ENCODE measurements at places on chromosomes 6 and 20.

DNA sequence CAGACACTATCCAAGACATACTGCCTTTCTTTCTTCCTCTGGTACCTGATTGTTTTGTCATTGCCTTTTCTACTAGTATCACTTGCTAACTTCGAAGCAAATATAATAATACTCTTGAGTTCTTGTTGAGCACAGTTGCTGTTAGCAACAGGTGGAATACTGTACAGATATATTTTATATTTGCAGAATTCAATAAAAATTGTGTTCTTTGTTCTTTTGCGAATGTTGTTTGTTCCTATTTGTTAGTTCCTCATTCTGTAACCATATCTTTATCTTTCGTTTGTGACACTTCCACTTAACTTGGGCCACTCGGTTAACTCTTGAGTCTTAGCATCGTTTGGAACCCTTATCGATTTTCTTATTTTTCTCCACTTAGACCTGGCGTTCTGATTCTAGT, 868 bp downstream of the CYB5R4 start:
- DNase-seq: no peak

GRCh38 chr6:15313367-15313766, 67.5 kb downstream of the JARID2 start:
- DNase-seq: no peak

DNA sequence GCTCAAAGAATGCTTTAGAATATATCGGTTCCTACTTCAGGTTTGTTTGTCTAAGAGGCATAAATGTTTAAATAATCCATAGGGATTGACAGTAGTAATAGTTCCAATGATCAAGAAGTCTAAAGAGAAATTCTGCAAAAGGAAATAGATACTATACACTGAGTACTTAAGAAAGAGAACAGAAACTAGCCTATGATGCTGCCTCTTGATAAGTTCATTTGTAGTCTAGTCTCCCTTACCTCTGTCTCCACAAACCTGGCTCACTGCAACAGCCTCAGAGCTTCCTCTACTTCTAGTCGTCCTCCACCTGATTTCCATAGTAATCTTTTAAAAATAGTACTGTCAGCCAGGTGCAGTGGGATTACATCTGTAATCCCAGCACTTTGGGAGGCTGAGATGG, 511.8 kb downstream of the LMBRD1 start:
- DNase-seq: no peak

GRCh38 chr6:73329201-73329600, 24.9 kb downstream of the DPPA5 start:
- no peak for DNase-seq

DNA sequence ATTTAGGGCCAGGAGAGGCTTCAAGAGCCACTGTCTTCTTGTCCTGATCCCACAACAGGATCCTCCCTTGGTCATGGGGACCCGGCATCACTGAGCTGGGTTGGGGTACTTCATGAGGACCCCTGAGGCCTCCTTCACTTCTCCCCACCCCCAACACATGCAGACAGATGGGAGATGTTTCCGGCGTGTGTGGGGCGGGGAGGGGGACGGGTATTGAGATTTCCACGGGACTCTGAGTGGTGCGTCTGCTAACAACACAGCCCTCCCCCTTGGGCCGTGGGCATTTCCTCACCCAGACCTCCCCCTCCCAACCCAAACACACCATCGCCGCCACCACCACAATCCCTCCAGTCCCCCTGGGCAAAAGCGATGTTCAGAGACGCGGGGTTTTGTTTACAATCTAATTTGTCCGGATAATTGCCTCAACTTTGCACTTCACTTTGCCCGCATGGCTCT, 906 bp upstream of the FOXP4 start:
- DNase-seq: no peak

DNA sequence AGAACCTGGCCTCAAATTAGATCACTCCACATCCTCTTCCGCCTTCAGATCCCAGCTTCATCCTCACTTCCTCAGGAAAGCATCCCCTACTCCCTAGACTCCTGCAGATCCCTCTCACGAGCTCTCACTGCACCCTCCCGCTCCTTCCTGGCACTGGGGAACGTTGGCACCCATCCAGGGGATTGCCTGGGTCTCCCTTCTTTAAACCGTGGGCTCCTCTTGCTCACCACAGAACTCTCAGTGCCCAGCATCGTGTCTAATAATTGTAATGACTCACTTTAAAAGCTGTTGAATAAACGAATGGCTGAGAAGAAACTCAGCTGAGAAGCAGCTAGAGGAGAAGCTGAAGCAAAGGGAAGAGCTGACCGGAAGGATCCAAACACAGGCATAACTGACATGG, 20.4 kb downstream of the ZC3H12D start:
- no peak for DNase-seq

DNA sequence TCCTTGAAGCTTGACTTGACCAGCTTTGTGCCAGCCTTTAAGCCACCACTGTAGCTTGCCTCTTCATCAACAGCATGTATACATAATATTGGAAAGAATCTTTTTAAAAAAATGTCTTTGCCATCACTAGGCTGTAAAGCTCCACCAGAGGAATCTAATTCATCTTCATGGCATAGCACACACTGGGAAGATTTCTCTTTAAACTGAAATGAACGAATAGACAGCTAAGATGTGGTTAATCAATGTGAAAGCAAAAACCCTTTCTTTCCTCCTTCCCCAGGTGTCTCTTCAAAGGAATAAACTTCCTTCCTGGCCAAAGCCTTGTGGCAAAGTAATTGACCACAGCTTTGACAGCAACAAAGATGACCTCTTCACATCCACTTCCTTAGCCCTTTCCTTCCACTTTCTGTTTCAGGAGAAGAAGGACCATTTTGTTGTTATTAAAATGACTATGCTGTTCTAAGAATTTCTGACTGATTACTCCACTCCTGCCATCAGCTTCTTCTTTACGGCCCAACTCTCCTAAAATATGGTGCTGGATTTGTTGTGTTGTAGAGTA, 428.7 kb upstream of the SOX4 start:
- DNase-seq: no peak

DNA sequence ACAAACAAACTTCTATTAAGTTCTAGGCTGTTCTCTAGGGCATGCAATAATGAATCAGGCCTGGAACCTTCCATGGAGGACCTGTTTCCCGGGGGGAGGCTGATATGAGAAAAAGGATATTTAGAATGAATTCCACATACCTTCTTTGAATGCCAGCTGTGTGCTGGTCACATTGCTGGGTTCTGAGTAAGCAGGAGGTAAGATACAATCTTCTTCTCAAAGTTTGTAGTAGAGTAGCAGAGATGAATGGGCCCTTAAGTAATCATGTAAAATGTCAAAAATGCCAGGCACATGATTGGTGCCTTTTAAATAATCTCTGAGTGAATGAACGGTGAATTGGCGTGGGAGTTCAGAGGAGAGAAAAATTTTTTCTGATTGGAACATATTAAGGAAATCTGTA, 47.4 kb downstream of the TGM2 start:
- DNase-seq: no peak

GRCh38 chr6:53929041-53929820, 134.4 kb downstream of the LRRC1 start:
- no peak for DNase-seq

DNA sequence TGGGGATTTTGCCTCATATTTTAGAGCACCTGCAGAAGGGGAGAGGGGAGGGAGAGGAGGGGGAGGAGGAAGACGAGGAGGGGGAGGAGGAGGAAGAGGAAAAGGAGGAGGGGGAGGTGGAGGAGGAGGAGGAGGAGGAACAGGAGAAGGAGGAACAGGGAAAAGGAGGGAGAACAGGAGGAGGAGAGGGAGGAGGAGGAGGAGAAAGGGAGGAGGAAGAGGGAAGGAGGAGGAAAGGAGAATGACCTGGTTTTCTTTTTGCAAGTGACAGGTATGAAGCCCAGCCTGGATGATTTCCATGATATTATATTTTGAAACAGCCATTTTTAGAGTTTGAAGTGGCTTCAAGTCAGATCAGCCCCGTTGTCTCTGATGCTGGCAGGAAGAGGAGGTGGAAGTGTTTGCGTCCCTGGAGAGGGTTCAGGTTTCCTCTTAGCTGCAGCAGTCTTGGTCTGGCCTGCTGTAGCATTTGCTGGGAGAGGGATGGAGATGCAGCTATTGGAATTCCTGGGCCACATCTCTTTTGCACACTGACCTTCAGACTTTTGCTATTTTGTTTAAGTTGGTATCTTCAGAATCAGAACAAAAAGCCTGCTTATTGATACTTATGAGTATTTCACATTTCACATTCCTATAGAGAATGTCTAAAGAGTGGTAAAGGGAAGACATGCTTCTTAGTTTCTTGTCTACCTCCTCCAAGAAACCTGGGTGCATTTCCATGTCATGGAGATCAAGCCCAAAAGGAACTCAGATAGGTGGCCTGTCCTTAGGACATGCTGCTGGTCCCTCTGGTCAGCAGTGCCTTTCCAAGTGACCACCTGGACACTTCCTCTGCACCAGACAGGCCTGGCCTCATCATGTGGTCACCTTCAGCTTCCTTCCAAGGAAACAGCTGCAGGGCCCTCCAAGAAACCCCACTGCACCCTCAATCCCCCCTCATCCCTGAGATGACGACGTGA, 54.3 kb upstream of the IYD start:
- DNase-seq: no peak

DNA sequence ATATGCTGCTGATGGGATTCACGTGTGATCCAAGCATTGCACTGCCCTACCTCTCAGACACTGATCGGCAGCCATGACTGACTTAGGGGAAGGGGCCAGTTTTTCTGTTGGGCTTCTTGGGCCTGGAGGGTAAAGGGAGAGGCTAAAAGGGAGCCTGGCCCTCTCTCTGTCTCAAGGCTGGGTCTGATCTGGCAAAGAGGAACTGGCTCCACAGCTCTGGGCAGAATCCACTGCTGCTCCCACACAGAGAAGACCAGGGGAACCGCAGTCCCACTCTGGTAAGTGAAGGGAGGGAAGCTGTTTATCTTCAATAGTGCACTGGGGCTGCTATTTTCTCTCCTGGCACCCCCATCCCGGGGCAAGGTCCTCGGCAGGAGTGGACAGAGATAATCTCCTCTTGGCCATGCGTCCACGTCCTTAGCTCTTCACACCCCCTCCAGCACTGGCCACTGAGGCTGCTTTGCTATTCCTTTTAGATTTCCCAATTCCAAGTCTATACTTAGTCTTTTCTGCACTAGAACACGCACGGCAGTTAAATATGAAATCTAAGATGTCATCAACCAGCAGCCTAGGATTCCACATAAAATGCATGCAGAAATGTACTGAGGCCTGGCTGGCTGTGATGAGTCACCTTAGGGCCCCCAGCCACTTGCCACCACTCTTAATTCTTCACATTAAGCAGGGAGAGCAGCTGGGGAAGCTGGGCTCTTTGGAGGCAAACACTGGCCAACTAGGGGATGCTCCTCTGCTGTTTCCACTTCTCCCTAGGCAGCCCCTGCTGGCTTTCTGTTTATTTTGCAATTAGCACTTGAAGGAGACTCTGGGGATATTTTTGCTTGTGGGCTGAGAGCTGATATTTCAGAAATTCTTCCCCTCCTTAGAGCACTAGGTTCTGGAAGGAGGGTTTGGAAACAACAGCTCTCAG, 87.8 kb upstream of the ARMC2 start:
- no peak for DNase-seq

DNA sequence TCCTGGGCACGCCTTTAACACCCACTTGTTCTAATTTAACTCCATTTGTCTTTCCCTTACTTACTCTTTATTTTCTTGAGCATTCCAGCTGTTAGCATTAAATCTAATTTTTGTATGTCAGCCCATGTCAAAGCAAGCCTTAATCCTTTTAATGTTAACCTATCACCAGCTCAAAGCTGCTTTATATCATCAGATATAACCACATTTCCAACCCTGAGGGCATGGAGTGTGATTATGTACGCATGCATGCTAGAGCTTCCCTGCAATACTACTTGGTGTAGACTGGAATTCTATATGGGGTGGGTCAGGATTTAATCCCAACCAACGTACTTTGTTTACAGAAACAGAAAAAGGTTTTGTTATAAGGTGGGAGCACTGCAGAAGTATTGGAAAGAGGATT, 139.4 kb upstream of the HMGN3 start:
- DNase-seq: no peak

DNA sequence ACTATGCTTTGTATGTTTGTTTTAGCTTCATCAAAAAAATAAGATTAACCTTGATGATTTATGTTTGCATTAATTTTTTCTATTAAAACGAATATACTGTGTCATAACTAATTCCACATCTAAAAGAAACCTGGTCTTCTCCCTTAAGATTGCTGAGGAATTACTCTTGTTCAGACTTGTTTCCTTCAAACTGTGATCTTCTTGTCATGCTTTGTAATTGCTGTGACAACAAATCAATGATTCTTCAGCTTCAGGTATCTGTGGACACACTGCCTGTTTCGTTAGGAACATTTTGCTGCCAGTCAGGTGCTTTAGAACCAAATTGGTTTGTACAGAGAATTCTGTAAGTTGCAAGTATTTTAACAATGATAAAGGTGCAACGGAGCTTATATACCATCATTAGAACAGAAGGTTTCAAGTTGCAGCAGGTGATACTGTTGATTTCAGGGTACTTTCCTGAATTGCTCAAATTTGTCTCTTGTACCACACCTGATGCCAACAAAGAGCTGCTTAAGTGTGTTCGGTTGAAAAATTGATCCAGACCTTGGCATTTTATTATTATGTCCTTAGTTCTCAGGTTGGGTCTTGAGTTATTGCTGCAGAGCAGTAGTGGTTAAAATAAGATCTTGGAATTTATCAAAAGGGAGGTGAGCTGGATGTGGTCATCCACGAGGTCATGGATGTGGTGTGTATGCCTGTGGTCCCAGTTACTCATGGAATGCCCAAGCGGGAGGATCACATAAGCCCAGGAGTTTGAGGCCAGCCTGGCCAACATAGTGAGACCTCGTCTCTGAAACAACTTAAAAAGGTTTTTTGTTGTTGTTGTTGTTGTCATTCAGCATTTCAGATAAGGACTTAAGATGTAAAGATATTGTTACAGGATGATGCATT, 19.5 kb downstream of the SYTL3 start:
- DNase-seq: no peak

DNA sequence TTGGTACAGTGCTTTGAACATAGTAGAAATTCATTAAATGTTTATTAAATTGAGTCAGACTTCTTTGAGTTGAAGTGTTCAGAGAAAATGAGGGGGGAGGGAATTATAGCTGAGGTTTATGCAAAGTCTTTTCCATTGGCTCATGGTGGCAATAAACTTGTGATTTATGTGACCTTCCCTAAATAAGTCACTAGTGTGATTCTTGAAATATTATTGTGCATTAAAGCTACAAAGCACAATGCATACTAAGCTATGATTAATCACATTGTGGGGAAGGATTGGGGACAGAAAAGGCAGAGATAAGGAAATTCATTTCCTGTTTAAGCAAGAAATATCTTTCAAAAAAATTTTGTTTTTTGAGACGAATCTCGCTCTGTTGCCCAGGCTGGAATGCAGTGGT, 877.5 kb downstream of the TFAP2A start:
- DNase-seq: no peak

- DNase-seq: no peak
These were observed 78.6 kb downstream of the MDGA1 start for GRCh38 chr6:37618916-37619590.

DNA sequence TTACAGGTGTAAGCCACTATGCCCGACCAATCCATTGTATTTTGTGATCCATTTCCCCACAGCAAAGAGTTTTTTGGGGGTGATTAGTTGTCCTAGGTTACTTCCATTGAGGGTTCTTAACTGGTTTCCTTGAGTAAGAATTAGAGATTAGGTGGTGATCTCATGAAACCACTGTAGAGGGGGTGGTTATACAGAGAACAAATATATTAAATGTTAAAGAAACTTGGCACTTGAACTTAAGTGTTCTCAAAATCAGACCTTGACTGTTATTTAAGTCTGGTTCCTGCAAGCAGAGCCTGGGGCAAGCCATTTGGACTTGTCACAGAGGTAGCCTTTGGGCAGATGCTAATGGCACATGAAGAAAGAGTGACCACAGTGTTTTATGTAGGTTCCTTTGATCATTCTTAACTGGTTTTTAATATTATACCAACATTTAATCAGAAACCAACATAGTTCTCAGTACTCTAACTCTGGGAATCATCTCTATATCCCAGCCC, 288.5 kb downstream of the SOX4 start:
- no peak for DNase-seq
